ENCODE measurements at places on chromosomes 4 and X.

DNA sequence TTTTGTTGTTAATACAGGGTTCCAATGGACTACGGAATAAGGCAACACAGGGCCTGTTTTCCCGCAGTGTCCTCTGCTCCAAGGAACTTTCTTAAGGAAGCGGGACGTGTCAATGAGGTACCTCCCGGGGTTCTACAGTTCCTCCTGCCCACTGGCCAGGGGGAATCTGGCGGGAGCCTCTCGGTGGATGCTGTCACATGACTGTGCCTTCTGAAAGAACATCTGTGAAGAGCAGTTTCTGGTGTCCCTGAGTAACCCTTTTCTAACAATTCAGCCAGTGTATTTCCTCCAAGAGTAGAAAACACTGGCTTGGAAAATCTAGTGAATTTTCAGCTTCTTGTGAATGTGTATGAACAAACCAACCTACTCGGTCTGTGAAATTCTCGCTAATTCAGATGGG is 32.7 kb downstream of the MFAP3L start:
- no peak for DNase-seq

DNA sequence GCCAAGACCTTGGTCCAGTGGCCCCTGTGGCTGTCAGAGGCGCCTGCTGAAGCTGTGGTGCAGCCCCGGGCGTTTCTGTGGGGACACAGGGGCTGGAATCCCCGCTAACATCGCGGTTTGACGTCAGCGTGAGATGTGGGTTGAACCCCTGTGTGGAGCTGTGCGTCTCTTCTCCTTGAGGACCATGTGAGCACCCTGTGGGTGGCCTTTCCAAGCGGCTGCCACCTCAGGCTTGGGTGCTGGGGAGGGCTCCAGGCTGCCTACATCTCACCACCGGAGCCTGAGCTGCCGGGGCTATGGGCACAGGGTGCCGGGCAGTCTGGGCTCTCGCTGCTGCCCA is 27.7 kb downstream of the UVSSA start:
- DNase-seq, result no peak

DNA sequence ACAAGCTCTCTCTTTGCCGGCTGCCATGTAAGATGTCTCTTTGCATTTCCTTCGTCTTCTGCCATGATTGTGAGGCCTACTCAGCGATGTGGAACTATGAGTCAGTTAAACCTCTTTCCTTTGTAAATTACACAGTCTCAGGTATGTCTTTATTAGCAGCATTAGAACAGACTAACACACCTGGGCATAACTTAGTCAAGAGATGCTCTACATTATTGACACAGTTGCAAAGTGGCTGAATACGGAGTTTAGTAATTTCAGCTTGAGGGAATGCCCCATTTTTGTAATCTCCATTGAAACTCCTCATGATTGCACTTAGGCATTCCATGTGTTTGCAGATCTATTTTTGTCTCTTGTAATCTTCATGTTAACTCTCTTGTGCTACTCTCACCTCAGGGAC is 299.5 kb upstream of the HAND2 start:
- DNase-seq, result no peak

- DNase-seq, result no peak
Observed at GRCh38 chrX:41189156-41189555, 103.9 kb downstream of the USP9X start.

DNA sequence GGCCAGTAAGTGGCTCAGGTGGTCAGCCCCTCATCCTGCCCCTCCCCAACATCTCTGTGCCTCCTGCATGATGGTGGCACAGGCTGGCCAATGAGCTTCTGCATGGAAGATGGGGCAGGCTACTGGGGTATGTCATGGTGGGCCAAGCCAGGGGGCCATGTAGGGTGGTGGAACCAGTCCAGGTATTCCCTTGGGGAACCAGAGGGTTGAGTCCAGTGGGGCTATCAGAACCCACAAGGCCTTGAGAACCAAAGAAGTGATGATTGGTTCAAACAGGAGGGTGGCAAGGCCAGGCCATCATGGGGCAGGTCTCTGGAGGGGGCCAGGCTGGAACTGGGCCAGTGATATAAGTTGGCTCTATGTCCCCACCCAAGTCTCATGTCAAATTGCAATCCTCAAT is 18.8 kb upstream of the PPP2R2C start:
- DNase-seq, result no peak

GRCh38 chrX:53294024-53294648 is 12.8 kb upstream of the IQSEC2 start:
- DNase-seq, result no peak

GRCh38 chr4:158775091-158775651 is 6.3 kb downstream of the FNIP2 start:
- no peak for DNase-seq

GRCh38 chrX:14930663-14931062 is 57.4 kb downstream of the MOSPD2 start:
- no peak for DNase-seq

DNA sequence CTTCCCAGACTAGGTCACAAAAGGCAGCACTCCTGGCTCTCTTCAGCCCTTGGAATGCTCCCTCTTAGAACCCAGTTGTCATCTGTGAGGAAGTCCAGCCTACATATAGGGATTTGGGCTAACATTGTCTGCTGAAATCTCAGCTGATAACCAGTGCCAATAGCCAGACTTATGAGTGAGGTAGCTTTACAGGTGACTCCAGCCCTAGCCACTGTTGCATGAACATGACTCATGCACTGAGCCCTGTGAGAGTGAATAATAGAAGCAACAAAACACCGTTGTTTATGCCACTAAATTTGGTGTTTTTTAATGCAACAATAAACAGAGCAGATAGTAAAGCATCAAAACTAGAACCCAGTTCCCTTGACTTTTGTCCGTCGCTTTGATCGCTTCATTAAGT is 433.2 kb downstream of the STIM2 start:
- DNase-seq, result no peak

DNA sequence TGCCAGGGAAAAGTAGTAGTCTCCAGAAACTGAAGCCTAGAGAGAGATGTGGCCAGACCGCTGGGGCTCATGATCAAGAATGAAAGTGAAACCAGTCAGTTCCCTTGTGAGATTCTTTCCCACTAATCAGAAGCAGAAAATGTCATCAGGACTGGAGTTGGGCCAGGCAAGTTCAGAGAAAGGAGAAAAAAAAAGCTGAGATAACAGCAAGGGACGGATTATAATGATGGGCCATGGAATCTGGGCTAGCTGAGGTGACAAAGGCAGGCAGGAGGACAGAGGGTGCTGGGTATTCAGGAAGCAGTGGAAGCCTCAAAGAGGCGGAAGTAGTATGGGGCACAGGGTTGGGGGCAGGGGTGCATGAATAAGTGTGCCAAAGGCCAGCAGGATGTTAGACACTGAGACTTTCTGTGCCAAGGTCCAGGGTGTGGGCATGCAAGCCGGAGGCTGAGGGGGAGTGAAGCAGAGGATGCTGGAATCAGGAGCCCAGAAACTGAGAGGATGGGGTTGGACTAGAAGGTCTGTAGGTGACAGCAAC is 2.5 kb downstream of the CXorf38 start:
- peak; percentile 1 for DNase-seq

DNA sequence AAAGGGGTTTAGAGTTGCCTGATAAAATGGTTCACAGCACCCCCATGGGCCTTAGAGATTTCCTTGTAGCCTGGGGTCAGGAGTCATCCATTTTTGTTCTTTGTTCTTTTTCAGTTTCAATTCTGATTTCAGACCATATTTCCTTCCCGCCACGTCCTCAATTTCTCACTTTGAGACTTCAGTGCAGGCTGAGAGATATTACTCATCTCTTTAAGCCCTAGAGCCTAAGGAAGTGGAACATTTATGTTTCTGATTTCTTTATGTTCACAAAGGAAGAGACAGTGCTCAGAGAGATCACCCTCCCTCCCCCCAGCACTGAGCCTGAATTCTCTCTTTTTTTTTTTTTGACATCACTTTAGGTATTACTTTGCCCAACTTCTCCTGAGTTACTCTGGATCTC is 56.3 kb downstream of the MSN start:
- DNase-seq, result no peak

DNA sequence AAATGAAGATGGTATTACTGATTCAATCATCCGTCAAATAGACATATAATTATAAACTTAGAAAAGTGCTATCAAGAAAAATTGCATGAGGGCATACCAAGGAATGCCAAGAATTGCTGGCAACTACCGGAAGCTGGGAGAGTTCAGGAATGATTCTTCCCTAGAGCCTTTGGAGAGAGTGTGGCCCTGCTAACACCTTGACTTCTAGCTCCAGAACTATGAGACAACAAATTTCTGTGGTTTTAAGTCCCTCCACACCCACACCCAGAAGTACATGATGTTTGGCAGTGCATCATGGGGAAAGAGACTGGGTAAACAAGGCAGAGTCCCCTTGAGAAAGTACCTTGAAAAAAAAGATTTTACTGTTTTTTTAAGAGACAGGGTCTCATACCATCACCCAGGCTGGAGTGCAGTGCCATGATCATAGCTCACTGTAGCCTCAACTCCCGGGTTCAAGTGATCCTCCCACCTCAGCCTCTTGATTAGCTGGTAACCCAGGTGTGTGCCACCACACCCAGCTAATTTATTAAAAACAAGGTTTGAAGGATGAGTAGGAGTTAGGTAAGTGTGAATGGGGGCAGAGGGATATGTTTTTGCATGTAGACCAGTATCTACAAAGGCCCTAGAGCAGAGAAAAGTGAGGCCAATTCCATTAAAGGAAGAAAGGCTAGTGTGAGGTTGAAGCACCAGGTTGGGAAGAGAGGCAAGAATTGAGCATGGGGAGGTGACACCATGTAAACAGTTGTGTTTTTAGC is 53.1 kb downstream of the GSX2 start:
- no peak for DNase-seq

GRCh38 chr4:15714646-15715435 is 12.0 kb downstream of the BST1 start:
- no peak for DNase-seq

DNA sequence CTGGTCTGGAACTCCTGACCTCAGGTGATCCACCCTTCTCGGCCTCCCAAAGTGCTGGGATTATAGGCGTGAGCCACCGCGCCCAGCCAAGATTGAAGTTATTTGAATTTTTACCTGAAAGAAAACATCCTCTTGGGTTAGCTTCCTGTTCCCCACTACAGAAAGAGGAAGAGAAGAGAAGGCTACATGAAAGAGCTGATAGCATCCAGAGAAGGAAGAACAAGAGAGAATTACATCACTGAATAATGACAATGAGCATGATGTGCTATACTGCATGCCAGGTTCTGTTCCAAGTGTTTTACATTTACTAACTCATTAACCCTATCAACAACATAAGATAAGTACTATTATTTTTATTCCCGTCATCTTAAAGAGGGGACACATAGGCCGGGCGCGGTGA is 11.5 kb upstream of the TBC1D1 start:
- DNase-seq, result no peak

DNA sequence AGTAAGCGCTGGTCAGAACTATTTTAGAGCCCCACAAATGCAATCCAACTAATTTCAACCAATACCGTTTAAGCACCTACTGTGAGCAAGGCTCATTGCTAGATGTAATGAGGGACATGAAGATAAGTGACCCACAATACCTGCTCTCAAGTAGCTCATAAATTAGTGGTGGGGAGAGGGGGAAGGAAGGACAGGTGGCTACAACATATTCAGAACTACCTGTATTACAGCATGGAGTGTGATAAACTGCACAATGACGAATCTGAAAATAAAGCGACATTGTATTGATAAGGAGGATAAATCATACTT is 311.6 kb upstream of the DIAPH2 start:
- DNase-seq, result no peak

GRCh38 chr4:149605601-149606378 is 209.9 kb downstream of the IQCM start:
- DNase-seq, result no peak

DNA sequence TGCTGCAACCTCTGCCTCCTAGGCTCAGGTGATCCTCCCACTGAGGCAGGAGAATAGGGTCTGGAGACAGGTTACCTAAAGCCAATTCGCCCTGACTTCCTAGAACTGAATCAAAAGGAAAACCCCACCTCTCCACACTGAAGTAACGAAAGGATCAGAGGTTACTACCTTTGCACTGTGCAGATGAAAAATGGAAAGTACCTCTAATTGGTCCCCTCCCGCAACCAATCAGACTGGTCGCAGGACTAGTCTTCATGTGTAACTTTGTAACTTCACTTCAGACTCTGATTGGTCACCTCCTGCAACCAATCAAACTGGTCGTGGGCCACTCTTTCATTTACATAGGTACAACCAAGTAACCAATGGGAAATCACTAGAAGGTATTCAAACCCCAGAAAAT is 61.1 kb downstream of the ATXN3L start:
- DNase-seq, result no peak

DNA sequence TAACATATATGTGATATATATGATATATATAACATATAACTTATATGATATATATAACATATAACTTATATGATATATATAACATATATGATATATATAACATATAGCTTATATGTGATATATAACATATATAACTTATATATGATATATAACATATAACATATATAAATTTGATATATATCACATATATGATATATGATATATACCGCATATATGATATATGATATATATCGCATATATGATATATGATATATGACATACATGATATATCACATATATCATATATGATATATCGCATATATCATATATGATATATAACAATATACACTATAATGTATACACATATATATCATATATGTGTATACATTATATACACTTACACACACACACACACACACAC is 114.3 kb downstream of the ELOVL6 start:
- no peak for DNase-seq

DNA sequence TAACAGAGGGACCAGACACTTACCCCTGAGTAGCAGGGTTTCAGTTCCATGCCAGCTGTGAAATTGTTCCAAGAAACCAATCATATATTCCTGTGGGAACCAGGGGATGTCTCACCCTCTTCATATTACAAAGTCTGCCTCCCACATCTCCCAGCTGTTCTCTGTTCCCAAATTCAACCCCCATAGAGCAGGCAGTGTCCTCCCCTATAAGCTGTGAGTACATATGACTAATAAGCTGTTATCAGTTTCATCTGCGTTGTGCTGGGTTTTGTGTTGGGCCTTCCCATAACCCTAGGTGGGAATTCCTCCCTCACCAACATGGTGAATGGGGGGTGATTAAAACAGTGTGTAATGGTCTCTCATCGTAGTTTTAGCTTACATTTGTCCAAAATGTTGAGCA is 41.0 kb downstream of the CEP44 start:
- DNase-seq, result no peak

- no peak for DNase-seq
Observed at GRCh38 chrX:151543706-151544105, 19.8 kb upstream of the PASD1 start.

- DNase-seq, result no peak
Observed at GRCh38 chr4:159526172-159526571, 423.3 kb downstream of the RAPGEF2 start.

GRCh38 chr4:188220006-188220405 is 80.8 kb downstream of the TRIML1 start:
- no peak for DNase-seq

GRCh38 chrX:53429755-53430154 is 4.4 kb downstream of the HSD17B10 start:
- DNase-seq, result no peak

GRCh38 chrX:7090641-7091040 is 56.9 kb upstream of the STS start:
- DNase-seq, result no peak

- DNase-seq, result no peak
Observed at GRCh38 chrX:136055651-136056221, 70.5 kb downstream of the SLC9A6 start.

- peak; percentile 8 for DNase-seq
Observed at GRCh38 chrX:155086202-155086840, 15.0 kb downstream of the BRCC3 start.

- no peak for DNase-seq
Observed at GRCh38 chrX:12229986-12230385, 91.7 kb downstream of the FRMPD4 start.

GRCh38 chrX:49120091-49120490 is 3.4 kb downstream of the GPKOW start:
- DNase-seq, result no peak

- no peak for DNase-seq
Observed at GRCh38 chrX:45322382-45322781, 121.7 kb upstream of the DIPK2B start.
